ENCODE measurements at places on chromosomes 2 and 18.

GRCh38 chr2:62844311-62845090 is 139.0 kb downstream of the EHBP1 start:
- no peak for DNase-seq

- peak; percentile 56 for DNase-seq
Observed at GRCh38 chr2:169767243-169767888, 31.3 kb upstream of the SSB start.

- no peak for DNase-seq
Observed at GRCh38 chr2:3493615-3494007, 25.7 kb downstream of the ADI1 start.

DNA sequence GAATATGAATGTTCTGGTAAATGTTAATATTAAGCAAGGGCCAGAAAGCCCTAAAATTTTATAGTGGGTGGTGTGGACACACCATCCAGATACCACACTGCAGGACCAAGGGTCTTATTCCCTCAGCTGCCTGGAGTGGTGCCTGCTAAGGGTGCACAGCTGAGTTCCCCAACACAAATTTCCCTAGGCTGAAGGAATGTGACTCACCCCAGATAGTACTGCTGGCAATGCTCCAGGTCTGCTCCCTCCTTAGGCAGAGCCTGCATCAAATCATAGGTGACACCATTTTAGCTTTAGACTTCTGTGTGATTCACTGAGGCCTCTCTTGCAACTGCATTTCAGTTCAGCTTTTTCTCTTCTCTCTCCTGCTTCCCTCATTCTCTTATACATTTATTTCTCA is 321.1 kb downstream of the SATB2 start:
- DNase-seq, result peak; percentile 55

DNA sequence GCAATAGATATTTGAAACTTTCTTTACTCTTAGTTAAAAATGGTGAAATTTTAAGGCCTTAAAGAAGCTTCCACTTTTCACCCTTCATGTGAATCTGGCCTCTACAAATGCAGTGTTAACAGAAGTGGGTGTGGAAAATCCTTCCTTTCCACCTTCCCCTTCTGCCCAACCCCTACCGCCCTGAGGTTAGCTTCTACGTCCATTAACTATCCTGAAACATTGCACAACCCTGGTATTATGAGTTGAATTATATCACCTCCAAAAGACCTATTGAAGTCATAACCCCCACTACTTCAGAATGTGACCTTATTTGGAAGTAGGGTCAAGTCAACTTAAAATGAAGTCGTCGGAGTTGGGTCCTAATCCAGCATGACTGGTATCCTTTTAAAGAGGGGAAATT is 80.8 kb upstream of the ACSL3 start:
- no peak for DNase-seq

GRCh38 chr2:176813621-176814049 is 399.0 kb upstream of the HNRNPA3 start:
- no peak for DNase-seq

GRCh38 chr18:72868585-72869225 is 918 bp upstream of the NETO1 start:
- no peak for DNase-seq

DNA sequence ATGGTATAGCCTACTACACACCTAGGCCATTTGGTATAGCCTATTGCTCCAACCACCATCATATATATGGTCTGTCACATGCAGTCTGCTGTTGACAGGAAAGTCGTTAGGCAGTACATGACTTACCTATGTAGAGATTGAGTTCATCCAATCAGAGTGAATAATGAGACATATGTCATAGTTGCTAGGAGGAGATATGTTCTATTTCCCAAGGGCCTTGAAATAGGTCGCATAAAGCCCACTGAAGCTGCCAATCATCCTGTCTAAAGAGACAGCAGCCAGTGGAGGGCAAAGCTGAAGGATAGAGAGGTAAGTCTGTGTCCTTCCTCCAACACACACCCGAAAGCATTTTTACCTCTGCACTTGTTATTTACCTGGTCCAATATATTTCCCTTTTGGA is 263.4 kb downstream of the PTPRM start:
- DNase-seq, result no peak

DNA sequence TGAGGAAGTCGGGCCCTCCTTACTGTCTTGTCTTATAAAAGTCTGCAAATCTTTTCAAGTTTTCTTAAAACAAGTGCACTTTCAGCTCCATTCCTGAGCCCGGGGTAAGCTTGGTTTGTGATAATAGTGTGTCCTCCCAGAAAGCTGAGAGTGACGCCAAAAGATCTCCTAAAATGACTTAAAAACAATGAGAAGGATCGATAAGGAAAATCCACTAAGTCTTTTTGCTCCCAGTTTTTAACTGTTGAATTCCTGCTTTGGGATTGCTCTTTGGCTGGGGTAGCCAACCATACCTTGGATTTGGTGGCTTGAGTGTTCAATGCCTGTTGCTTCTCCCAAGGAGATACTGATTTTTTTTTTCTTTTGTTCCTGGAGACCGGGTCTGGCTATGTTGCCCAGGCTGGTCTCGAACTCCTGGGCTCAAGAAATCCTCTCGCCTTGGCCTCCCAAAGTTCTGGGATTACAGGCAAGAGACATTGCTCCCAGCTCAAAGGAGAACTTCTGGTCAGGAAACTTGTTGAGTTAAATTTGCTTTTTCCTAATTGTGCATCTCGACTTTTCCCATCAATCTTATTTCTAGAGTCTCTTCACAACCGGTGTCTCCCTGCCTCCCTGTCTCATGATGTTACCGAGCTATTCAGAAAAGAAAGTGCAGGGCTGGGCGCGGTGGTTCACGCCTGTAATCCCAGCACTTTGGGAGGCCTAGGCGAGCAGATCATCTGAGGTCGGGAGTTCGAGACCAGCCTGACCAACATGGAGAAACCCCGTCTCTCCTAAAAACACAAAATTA is 3.0 kb downstream of the TGIF1 start:
- no peak for DNase-seq

GRCh38 chr2:129887688-129888266 is 91.7 kb upstream of the RAB6C start:
- DNase-seq, result no peak

GRCh38 chr2:179268277-179268925 is 3.8 kb upstream of the SESTD1 start:
- peak; percentile 46 for DNase-seq

- no peak for DNase-seq
Observed at GRCh38 chr18:22073411-22073810, 96.0 kb upstream of the GATA6 start.

DNA sequence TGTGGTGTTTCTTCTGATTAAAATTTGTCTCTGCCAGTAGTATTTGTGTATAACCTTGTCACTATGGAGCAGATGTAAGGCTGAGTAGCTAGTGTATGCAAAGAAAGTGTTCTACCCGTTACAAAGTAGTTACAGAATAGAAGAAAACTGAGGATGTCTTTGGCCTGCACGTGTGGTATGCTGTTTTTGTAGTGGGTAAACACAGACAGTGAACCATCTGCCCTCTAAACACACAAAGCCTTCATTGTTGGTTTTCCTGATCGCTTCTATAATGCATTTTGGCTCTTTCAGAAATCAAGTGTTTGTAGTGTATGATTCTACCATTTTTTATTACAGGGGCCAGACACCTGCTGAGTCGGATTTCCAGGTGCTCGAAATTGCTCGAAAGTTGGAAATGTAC is 61.5 kb downstream of the FARP2 start:
- no peak for DNase-seq
